ENCODE measurements at places on chromosomes 2 and 18. TPM values are rescaled to one million over a fixed set of nuclear protein-coding genes. Genes with fewer than 3 reads are reported as not detected.

Gene FAM124B
- not detected for total RNA-seq

DNA sequence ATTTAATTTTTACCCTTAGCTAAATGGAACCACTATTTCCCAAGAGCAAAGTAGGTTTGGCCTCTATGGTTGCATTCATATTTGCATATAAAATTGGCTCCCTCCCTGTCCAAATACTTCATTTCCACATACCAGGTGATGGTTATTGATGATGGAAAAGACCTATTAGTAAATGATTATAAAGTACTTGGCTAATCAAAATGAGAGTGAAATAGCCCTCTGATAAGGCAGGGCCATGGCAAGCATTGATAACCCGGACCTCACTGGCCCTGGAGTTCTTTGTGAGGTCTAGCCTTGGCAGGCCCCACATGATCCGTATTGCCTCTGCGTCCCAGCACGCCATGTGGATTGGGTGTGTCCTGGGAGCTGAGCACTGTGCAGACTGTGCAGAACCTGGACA, 201.1 kb upstream of the GATA6 start:
- no peak for DNase-seq
- peaks cover 20% of the 10 kb centered on the region for H3K27me3 ChIP-seq
- H3K4me1 ChIP-seq = no peaks in the 10 kb centered on the region
- H3K4me3 ChIP-seq = no peak overlapping the region

- peaks cover 47% of the 10 kb centered on the region for H3K4me1 ChIP-seq
- no peaks in the 10 kb centered on the region for H3K27me3 ChIP-seq
- peaks cover 10% of the 10 kb centered on the region for H3K36me3 ChIP-seq
Measured at GRCh38 chr18:58578835-58579560, 49.9 kb downstream of the ALPK2 start.

Gene KCNIP3
- 11.9 TPM for total RNA-seq

Gene VIL1
- total RNA-seq = not detected

Data from GM23248 (cell line).